Kidney tubule cell (primary cell): ENCODE measurements at places on chromosomes 6 and 20.

DNA sequence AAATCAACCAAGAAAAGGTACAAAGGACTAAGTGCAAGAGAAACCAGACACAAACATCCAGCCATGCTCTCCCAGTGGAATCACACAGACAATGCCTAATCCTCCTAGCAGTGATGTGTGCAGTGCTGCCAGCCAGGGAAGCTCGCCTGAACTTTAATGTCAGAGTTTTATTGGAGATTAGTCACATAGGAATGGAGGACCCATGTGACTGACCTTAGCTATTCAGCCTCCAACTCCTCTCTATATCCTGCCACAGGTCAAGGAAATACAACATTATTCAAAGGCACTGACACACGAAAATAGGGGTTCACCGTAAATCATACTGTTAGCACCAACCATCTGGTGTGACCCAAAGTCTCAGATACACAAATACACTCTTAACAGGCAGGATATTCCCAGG is 684.6 kb downstream of the DOK5 start:
- DNase-seq = peak; percentile 67

DNA sequence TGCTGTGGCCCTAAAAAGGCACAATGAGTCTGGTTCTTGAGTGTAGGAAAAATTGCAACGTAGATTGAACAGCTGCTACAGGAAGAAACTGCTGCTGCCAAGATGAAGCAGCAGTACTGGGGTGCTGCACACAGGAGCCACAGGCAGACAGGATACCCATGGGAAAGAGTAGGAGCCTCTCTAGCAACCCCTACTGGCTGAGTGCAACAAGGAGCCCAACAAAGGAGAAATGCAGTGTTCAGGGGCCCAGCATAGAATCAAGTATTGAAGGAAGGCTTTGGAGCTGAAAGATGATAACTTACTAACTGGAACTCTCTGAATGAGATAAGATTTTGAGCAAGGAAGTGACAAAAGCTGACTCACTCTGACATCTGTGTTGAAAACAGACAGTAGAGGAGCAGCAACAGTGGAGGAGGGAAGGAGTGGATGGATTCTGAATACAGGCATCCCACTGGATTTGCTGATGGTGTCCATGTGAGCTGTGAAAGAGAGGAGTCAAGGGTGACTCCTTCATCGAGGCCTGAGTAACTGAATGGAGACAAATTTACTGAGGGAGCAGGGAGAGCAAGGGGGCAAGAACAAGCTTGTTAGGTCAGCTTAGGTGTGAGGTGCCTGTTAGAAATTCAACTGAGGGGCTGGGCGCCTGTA is 534.7 kb upstream of the JARID2 start:
- peak; percentile 88 for DNase-seq

GRCh38 chr20:31869942-31870725 is at the start of the genes DUSP15 and TTLL9:
DUSP15 (minus strand) TSS chr20:31870527; CDS start chr20:31870337, 190 bp downstream.
TTLL9 (plus strand) TSS chr20:31870634; CDS start chr20:31871127, 493 bp downstream.
- no peak for DNase-seq

- no peak for DNase-seq
Measured at GRCh38 chr20:40607927-40608326, 81.1 kb downstream of the MAFB start.

DNA sequence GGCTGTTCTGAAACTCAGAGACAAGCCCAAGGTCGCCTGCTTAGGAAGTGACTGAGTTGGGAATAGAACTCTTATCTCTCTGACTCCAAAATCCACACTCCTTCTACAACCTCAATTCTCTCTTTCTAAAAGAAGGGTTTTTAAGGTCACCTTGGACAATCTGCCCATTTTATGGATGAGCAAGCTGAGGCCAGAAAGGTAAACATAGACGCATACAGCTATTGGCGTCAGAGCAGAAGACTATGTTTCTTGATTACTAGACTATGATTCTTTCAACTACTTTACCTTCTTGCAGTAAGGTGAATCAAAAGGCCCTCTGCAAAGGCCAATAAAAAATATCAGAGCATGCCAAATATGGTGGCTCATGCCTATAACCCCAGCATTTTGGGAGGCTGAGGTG is 276.6 kb downstream of the CLIC5 start:
- no peak for DNase-seq

DNA sequence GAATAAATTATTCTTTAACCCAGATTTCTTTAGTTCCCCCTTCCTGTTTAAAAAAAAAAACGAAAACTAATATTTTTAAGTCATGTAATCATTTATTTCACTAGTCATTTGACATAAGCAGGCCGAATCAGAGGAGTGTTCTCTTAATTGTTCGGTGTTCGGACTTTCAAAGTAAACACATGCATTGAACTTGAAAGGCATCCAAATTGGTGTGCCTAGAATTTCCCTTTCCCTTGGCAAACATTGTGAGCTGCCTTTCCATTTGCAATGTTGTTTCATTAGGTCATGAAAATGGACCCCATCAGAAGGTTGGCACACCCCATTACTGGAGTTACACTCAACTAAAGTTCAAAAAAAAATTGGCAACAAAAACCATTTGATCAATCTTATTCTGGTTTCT is 283.0 kb upstream of the MARCKS start:
- no peak for DNase-seq

GRCh38 chr20:21203088-21203656 is 77.3 kb downstream of the KIZ start:
- DNase-seq = peak; percentile 3

- DNase-seq = peak; percentile 56
Measured at GRCh38 chr6:149859368-149859767, 4.8 kb downstream of the LRP11 start.

GRCh38 chr6:150420428-150420827 is 51.6 kb downstream of the IYD start:
- no peak for DNase-seq

DNA sequence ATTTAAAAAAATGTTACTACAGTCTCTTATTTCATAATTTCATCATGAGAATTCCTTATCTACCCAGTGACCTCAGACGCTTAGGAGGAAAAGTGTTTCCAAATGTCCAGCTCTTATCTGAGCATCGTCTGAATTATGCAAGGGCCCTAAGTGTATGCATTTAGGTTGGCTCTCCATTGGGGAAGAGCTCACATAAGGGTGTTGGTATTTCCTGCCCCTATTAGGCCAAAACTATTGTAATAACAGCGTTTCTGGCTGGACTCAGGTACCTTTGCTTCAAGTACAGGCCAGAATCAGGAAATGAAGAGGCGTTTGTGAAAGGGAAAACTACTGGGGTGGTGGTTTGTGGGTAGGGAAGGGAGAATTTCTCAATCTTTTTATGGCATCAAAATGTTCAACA is 40.4 kb upstream of the SGK1 start:
- no peak for DNase-seq

GRCh38 chr20:16563066-16563806 is 10.0 kb downstream of the KIF16B start:
- DNase-seq = peak; percentile 49

DNA sequence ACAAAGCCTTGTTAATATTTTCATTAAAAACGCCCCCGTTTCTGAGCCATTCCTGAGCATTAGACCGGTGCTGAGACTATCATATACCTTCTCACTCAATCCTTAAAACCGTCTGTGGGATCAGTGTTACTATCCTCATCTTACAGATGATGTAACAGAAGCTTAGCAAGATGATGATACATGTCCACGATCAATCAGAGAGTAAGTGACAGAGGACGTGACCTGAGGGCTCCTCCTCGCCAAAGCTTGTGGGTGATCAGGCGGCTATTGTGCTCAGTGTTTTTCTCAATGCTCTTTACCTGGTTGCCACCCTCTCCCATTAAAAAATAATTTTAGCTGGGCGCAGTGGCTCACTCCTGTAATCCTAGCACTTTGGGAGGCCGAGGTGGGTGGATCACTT is 113.1 kb downstream of the MTHFD1L start:
- no peak for DNase-seq

DNA sequence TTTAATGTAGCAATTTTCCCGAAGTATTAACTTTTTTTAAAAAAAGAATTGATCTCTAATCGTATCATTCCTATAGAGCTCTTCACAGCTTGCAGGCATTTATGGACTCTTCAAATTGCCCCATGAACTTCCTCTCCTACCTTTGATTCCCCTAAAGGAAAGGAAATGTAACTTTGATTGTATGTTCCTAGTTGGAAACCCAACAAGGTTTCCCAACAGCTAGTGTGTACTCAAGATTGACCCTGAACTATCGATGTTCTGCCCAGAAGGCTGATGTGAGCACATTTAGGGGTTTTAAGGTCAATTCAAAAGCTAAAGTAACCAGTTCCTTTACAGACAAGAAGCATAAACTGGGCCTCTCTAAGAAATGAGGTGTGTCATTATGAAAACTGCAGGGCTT is 491.7 kb downstream of the PTPRT start:
- no peak for DNase-seq

DNA sequence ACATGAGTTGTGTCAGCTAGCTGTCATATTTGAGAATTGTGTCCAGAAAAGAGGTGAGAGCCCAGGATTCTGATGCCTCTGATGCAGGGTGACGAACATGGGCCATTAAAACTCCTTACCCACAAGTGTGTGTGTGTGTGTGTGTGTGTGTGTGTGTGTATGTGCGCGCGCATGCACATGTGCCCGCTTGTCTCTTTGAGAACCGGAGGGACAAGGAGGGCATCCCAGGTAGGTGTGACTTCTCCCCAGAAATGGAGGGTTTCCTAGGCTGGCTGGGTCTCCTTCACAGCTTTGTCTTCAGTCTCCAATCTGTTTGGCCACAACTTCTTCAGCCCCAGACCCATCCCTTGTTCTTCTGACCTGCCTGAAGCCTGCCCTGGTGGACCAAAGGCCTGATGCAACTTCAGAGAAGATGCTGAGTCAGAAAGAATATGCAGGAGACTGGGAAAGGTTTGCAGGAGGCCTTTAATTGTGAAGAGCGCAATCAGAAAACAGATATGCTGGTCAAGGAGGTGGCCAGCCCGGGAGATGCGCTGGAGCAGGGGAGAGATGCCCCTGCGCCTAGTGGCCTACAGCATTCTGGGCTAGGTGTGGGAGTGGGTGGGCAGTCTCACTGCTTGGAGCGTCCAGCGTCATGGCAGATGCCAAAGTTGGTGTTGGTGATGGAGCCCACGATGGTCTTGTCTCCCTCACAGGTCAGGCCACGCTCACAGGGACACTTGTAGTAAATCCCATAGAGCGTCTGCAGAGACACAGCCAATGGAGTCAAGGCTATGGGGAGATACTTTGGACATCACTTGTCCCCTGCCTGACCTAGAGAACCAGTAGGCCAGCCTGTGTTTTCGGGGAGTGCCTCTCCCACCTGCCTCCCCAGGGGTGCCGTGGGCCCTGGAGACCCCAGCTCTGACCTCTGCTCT is 2.3 kb downstream of the CLPS start:
- no peak for DNase-seq

DNA sequence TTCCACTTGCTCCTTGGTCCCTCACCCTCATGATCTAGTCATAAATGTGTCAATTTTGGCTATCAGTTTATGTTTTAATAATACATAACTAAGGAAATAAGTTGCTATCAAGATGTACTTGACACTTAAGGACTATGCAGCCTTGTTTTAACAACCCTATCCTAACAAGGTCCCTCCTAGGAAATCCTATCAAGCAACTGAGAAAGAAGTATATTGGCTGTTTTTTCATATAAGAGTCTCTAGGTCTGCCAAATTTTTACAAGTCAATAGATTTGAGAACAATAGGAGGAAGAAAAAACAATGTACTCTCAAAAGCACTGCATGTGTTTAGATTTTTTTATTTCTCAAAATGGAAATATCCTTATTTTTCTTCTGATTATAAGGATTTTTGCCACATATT is 14.7 kb downstream of the FILIP1 start:
- DNase-seq = no peak

GRCh38 chr20:46590443-46590842 is 40.0 kb upstream of the OCSTAMP start:
- no peak for DNase-seq

- peak; percentile 97 for DNase-seq
Measured at GRCh38 chr6:151060096-151060765, 179.5 kb upstream of the AKAP12 start.

GRCh38 chr20:25160467-25160866 is 35.0 kb upstream of the ENTPD6 start:
- no peak for DNase-seq

- DNase-seq = no peak
Measured at GRCh38 chr20:50392138-50392866, 117.9 kb upstream of the PTPN1 start.

- DNase-seq = no peak
Measured at GRCh38 chr6:106003268-106003987, 82.7 kb upstream of the PRDM1 start.

GRCh38 chr6:136184738-136185137 is 65.4 kb downstream of the MTFR2 start:
- DNase-seq = no peak

GRCh38 chr6:88171312-88171711 is 5.2 kb upstream of the CNR1 start:
- no peak for DNase-seq

- no peak for DNase-seq
Measured at GRCh38 chr6:119224095-119224701, 125.4 kb downstream of the MAN1A1 start.

GRCh38 chr6:12751694-12752325 is 35.2 kb downstream of the PHACTR1 start:
- DNase-seq = peak; percentile 45

GRCh38 chr20:2778602-2779321 is 21.7 kb downstream of the CPXM1 start:
- no peak for DNase-seq

DNA sequence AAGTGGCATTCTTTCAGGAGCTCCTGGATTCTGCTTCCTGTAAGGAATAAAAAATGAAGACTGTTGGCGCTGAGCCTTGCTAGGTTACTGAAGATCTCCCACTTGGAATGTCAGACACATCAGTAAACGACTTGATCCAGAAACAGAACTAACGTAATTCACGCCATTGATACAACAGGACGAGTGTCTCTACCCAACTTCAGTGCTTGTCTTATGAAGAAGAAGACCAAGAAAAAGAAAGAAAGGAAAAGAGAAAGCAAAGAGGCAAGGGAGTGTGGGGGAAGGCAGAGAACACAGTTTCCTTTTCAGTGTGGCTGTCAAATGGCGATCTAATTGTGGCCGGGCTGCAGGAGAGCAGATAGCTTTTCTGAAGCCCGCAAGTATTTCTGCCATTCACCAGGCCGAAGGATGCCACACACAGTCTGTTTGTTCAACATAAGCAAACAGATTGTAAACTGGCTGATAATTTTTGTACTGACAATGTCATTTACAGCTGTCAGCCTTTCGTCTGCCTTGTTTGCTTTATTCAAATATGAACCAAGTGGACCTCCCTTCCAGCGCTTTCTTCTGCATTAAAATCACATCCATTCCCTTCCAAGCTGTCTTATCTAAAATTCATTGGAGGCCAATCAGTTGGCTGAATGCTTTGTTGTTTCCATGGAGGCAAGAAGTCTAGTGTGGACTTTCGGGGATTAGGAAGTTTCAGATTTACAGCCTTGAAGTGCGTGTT is 180.6 kb downstream of the FOXA2 start:
- DNase-seq = peak; percentile 25

DNA sequence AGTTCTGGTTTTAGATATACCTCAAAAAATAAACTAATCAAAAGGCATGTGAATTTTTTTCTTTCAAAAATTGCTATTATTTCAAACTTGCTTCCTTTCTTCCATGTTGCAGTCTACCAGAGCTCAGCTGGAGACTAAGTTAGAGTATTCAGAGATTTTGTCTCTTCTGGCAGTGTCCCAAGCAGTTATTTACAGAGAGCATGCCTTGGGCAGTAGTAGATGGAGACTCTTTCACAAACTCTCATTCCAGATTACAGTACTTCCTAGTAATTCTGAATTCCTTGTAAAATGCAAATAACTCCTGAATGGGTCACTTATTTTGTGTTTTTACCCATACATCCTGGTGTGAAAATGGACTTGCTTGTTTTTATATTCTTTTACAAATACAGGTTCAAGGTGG is 703.4 kb downstream of the EPHA7 start:
- DNase-seq = no peak

- DNase-seq = no peak
Measured at GRCh38 chr6:149474108-149474935, 10.5 kb downstream of the ZC3H12D start.
